ENCODE measurements at places on chromosomes 2 and 18.

DNA sequence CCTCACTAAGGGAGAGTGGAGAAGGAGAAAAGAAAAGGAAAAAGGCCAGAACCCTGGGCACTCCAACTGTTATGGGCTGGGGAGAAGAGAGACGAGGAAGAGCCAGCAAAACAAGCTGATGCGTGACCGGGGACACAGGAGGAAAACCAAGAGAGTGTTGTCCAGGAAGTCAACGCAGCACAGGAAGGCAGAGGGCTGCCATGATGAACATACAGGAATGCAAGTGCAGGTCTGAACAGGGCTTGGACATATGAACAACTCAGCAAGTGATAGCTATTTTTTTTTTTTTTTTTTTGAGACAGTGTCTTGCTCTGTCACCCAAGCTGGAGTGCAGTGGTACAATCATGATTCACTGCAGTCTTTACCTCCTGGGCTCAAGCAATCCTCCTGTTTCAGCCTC is 28.4 kb downstream of the SIX3 start:
- DNase-seq = no peak

GRCh38 chr2:236129935-236130334 is 38.3 kb downstream of the GBX2 start:
- DNase-seq = no peak

DNA sequence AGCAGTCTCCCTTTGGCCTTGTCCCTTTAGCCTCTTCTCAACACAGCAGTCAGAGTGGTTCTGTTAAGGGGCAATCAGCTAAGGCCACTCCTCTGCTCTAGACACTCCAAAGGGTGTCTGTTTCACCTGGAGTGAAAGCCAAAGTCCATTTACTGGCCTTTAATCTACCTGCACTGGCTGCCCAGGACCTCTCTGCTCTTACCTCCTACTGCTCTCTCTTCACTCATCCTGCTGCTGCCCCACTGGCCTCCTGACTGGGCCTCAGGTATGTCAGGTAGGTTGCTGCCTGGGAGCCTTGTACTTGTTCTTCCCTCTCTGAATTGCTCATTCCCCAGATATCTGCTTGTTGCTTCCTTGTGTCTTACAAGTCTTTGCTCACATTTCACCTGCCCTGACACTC is 68.2 kb downstream of the PIKFYVE start:
- no peak for DNase-seq

- no peak for DNase-seq
These were observed 902 bp downstream of the MCFD2 start for GRCh38 chr2:46914578-46915230.

- no peak for DNase-seq
These were observed 431.8 kb upstream of the SPHKAP start for GRCh38 chr2:228613133-228613850.

DNA sequence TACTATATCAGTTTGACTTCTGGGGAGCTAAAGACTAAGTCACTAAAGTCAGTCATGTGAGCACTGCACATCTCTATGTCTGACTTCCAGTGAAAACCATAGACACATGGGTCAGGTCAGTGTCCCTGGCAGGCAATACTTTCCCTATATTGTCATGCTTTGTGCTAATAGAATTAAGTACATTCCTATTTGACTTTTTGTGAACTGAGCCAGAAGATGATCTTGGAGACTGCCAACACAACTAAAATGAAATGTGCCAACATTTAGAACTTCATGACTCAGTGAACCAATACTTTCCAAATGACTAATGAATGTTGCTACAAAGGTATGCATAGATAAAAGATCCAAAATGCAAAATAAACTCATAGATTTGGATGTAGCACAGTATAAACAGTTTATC is 820.8 kb upstream of the FAM98A start:
- no peak for DNase-seq

- no peak for DNase-seq
These were observed 199.5 kb downstream of the RTP5 start for GRCh38 chr2:242069018-242069417.

DNA sequence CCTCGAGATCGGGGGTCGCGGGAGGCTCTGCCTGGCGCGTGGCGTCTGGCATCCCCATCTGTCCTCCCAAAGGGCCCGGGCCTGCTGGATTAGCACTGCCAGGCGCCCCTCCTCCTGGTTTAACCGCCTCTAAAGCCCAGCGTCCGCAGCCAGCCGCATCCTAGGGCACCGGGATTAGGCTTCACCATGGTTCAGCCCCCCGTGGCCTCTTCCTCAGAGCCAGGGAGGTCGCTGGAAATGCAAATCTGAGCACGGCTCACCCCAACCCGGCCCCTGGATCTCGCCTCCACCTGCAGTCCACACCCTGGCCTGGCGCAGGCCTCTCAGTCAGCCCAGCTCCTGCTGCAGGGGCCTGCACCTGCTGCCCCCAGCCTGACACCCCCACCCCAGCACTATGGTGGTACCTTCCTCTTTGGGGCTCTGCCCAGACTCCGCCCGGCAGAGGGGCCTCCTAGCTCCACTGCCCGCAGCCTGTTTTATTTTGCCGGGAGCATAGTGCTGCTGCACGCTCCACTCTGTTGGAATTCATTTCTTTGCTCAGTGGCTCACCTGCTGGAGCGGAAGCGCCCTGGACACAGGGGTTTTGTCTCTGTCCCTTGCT is 13.2 kb downstream of the PRELID3A start:
- no peak for DNase-seq

DNA sequence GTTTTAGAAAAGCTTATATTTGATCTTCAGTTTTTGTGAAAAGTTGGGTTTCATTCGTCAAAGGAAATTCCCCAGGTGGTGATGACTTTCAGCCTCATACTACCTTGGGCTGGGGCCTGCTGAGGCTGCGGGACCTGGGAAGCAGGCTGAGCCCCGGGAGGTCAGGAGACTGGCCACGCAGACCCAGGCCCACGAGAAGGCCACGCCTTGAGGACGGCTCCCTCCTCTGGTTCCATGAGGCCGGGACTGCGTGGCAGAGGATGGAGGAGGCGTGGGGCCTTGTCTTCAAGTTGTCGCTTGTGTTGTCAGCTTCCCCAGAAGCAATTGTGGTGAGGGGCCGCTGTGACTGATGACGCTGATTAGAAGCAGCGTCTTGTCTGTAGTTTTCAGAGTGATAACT is 11.8 kb downstream of the CNDP2 start:
- DNase-seq = peak; percentile 29

GRCh38 chr18:56711708-56712445 is 60.7 kb downstream of the WDR7 start:
- DNase-seq = no peak

GRCh38 chr2:216683846-216684245 is 11.5 kb downstream of the IGFBP5 start:
- DNase-seq = peak; percentile 86

DNA sequence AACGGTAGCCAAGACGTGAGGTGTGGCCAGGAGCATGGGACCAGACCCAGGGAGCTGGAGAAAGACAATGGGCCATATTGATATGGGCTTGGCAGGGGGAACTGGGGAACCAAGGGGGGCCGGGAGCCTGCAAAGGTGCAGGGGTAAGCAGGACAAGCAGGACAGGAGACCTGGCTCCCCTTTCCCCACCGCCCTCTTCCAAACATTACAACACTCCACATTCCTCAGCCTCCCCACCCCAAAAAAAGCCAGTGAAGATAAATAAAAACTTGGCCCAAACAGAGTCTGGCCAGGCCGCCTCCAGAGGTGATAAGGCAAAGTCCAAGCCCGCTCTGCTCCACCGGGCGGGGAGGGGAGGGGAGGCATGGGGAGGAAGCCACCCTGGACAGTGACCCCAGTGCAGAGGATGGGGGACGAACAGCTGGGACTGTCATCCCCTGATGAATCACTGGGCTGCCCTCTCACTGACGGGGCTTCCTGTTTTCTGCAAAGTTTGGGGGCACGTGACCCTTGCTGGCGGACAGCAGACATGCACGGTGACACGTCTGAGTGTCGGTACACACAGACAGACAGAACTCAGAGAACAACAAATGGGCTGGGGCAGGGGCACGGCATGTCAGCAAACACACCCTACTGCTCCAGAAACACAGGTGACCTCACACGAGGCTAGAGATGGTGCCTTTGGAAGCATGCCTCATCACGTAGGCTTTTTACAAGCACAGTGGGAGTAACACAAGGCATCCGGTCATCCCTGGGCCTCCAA is 100.2 kb downstream of the TNS1 start:
- peak; percentile 97 for DNase-seq

GRCh38 chr2:3037196-3038194 is 340.1 kb downstream of the EIPR1 start:
- no peak for DNase-seq

- no peak for DNase-seq
These were observed 79.8 kb upstream of the PID1 start for GRCh38 chr2:229350883-229351282.

DNA sequence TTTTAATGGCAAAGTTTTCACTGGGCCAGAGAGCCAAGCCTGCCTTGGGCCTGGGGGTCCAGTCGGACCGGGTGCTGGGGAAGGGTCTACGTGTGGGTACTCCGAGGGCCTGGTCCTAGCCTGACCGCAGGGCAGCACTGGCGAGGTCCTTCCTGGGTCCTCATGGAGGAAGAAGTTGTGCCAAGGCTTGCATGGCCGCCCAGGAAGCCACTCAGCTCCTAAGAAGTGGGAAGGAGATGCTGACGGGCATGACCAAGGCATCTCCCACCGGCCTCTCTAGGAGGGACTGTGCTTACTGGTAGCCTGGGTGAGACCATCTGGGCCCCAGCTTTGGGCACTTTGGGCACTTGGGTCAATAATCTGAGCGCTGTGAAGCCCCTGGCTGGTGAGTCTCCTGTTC is 22.6 kb downstream of the CIB4 start:
- no peak for DNase-seq

GRCh38 chr2:1749489-1750119 is 5.3 kb upstream of the PXDN start:
- peak; percentile 19 for DNase-seq

GRCh38 chr18:78528411-78529258 is 451.0 kb upstream of the SALL3 start:
- DNase-seq = no peak

DNA sequence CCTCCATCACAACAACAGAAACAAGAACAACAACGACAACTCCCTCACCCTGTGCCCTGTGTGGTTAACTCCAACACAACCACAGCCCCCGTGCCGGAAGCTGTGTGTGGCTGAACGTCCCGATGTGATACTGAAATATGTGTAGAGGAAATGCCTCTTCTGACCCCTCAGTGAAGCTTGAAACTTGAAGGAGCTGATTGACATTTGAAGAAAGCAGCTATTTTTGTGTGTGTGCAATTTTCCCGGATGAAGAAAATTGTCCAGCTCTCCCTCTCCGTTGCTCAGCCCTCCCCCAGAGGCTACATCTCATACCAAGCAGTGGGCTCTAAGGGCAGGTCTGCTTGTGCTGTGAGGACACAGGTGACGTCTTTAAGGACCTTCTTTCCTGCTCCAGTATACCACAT is 173.8 kb downstream of the ICOS start:
- DNase-seq = no peak

GRCh38 chr2:40384233-40384632 is 67.7 kb downstream of the SLC8A1 start:
- no peak for DNase-seq

DNA sequence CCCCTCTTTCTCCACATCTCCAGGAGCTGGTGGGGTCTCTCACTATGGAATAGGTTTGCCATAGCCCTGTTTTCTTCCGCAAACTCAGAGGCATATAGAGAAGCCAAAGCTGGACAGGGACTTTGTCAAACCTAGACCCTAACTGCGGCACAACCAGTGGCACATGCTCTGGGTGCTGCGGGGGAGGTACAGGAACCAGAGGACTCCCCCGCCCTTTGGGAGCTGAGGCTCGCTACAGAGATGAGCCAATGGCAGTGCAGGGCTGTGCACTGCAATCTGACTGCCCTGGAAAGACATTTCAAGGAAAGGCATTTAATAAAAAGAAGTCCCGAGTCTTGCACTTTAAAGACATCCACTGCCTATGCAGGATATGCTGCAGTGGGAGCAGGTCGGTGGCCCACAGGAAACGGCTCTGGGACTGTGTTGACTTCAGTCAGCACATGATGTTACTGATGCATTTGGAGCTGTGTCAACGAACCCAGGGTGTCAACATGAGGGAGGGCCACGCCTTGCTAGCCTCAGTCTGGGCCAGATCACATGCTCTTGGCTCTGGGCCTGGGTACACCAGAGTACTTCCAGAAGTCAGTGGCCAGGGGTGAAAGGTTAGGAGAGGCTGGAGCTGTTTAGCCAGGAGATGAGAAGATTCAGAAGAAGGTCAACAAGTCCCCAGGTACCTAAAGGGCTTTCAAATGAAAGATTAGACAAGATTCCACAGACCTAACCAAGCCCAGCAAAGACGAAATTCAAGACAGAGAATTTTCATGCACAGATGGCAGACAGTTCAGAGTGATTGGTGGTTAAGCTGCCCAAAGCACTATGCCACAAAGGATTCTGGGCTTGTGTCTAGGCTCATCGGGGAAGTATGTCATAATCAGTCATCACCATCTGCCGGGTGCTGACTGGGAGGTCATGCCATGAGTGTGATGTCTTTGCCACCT is 8.2 kb downstream of the SLC35F6 start:
- DNase-seq = peak; percentile 99

DNA sequence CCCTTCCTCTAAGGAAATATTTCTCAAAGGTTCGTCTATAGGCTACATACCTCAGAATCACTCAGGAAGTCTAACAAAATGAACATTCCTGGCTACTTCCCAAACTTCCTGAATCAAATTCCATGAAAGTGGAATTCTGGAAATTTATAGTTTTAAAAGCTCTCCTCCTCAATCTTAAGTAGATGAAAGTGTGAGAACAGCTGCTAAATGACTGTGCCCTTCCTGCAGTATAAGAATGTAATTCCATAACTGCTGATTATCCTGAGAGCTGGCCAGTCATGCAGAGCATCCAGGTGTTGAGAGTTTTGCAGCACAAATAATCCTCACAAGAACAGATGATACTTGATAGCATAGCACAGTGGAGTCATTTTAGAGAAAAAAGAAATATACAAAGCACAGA is 265.0 kb downstream of the KCNJ3 start:
- DNase-seq = no peak

DNA sequence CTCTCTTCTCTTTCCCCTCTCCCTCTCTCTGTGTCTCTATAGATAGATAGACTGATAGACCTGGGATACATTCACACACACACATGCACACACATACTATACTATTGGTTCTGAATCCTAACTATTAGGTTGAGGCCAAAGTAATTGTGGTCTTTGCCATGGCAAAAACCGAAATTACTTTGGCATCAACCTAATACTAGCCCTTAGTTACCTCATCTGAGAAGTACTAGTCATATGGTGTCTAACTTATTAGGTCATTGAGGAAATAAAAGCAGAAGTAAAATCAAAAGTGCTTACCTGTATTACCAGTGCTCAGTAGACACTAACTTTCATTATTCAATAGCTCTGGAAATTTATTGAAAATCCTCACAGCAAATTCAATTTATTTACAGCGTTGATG is 451.5 kb downstream of the EPHA4 start:
- DNase-seq = no peak

GRCh38 chr2:169772651-169773050 is 26.0 kb upstream of the SSB start:
- no peak for DNase-seq

DNA sequence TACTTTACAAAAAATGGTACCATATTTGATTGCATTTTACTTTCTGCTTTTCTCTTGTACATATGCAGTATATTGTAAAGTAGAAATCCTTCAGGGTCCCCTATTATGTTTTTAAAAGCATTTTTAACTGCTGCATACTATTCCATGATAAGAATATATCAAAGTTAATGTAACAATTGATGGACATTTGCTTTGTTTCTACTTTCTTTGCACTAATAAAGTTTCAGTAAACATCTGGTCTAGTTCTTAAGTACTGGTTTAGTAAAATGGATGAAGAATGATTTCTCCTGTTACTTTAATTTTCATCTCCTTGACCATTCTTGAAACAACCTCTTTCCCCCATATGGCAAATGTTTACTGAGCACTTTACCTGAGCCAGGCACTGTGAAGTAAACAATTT is 1.7 kb downstream of the MRPS9 start:
- no peak for DNase-seq

- DNase-seq = peak; percentile 42
These were observed 246.3 kb upstream of the MYT1L start for GRCh38 chr2:2577407-2577831.

All from left lobe of liver (tissue), 2 donors.